ENCODE measurements at places on chromosomes 5 and 9.

- DNase-seq, result no peak
These were observed 142.6 kb downstream of the KCTD16 start for GRCh38 chr5:144313147-144313726.

GRCh38 chr9:124869986-124870560 is 8.1 kb downstream of the ARPC5L start:
- DNase-seq, result peak; percentile 87

GRCh38 chr5:68476854-68477253 is 261.3 kb downstream of the PIK3R1 start:
- no peak for DNase-seq

GRCh38 chr5:129658801-129659200 is 89.1 kb upstream of the MINAR2 start:
- DNase-seq, result no peak

DNA sequence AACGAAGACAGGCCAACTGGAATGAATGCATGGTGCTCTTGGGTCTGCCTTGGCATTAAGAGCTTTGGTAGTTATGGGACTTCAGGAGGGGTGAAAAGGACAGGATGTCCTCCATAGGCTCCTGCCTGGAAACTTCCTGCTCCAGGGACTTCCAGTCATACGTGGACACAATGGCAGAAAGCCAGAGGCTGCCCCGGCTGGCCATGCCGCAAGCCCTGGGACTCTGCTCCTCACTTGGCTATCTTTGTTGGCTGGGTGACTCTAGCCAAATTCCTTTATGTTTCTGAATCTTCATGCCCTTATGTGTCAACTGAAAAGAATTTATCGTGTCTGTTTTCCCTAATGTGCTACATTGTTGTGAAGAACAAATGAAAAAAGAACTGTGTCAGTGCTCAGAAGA is 136.9 kb downstream of the SIL1 start:
- DNase-seq, result no peak

- no peak for DNase-seq
These were observed 3.8 kb downstream of the EGR1 start for GRCh38 chr5:138468966-138469539.

GRCh38 chr5:1524481-1524798 is 680 bp upstream of the LPCAT1 start:
- DNase-seq, result no peak

GRCh38 chr9:2545881-2546490 is 75.6 kb upstream of the VLDLR start:
- no peak for DNase-seq

DNA sequence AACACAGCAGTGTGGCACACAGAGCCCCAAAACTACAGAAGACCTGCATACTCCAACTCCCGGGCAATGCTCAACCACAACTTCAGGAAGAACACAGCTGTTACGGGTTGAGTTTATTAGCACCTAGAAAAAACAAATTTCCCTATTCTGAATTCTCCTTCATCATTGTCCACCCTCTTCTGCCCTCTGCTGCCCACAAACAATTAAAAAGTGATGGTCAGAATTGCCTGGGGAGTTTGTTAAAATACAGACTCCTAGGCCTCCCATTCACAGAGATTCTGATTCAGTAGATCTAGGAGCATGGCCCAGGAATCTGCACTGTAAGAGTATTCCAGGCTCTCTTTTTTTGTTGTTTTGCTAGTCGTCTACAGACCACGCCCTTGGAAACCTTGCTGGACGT is 310.6 kb downstream of the NDUFS4 start:
- DNase-seq, result no peak

DNA sequence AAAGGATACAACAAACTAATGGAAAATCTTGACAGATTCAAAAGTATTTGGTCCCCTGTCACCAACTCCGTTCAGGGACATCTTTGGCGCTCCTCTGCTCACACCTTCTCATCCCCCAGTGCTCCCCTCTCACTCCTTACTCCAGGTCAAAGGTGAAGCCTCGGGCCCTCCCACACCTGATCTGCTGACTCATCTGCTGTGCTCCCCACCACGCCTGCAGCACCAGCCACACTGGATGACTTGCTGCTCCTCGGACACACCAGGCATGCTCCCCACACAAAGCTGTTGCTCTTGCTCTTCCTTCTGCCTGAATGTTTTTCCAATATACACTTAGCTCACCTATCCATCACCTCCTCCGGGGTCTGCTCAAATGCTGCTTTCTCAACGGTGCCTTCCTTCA is 123.4 kb downstream of the ESM1 start:
- no peak for DNase-seq

GRCh38 chr5:84091127-84091799 is 293.4 kb downstream of the EDIL3 start:
- no peak for DNase-seq

DNA sequence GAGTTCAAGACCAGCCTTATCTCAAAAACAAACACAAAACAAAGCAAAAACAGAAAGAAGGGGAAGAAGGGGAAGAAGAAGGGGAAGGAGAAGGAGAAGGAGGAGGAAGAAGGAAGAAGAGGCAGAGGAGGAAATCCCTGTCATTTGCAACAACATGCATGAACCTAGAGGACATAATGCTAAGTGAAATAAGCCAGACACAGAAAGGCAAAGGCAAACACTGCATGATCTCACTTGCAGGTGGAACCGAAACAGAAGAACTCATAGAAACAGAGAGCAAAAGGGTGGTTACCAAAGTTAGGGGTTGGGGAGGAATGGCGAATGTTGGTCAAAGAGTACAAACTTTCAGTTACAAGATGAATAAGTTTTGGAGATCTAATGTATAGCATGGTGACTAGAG is 135.4 kb downstream of the UGCG start:
- no peak for DNase-seq

DNA sequence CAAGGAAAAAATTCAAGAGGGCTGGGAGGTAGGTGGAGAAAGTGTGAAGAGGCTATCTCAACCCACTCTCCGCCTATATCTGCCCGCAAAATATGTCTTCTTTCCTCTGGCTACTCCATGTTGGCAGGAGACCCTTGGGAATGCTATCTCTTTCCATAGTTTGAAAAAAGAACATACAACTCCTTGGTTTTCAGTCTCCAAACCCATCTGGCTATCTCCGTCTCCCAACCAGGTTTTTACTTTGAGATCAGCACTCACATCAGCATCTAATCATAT is 109.9 kb upstream of the IFNE start:
- DNase-seq, result no peak

DNA sequence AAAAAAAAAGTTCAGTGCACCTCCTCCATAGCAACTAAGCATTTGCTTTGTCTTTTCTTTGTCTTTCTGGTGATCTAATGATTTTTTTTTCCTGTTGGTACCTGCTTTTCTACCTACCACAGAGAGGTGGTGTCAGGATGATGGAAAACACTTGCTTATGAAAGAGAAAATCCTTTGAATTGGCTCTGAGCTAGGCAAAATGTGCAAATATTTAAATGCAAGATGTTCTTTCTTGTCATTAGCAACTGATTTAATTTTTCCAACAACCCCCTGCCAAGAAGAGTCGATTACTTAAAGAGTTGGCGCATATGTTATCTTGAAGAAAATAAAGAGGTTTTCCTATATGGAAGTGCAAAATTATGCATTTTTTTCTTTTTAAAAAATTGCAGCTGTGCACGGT is 37.7 kb downstream of the TNC start:
- no peak for DNase-seq

- no peak for DNase-seq
These were observed 603.6 kb upstream of the CLINT1 start for GRCh38 chr5:158462349-158463114.

GRCh38 chr5:97559827-97560598 is 377.0 kb upstream of the RIOK2 start:
- DNase-seq, result no peak

DNA sequence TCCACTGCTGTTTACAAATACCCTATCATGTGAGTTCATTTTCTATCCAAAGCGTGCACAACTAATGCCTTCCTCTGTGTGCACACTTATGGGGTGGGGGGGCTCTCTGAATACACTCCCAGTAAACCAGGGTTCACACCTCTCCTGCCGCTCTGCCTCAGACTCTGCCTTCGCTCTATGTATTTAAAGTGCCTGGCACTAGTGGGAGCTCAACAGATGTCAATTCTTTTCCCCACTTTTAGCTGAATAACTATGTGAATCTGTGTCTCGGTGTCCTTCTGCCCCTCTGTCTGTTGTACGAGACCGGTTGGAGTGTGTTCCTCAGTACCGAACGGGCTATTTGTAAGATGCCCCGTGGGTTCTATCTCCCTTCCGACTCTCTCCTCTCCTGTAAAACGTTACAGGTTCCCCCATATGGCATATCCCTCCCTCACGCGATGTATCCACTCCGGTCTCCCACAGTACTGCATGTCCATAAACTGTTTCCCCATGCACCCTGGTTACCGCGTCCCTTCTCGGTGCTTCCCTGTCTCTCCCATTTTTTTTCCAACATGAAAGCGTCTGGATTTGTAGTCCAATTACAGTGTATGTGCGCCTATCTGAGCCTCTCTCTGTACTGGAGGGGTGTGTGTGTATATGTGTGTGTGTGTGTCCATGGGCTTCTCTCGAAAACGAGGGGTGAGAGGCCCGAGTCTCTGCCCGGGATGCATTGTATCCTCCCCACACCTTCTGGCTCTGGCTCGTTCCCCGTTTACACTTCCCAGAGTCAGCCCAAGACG is 1.6 kb downstream of the ELL2 start:
- DNase-seq, result no peak

DNA sequence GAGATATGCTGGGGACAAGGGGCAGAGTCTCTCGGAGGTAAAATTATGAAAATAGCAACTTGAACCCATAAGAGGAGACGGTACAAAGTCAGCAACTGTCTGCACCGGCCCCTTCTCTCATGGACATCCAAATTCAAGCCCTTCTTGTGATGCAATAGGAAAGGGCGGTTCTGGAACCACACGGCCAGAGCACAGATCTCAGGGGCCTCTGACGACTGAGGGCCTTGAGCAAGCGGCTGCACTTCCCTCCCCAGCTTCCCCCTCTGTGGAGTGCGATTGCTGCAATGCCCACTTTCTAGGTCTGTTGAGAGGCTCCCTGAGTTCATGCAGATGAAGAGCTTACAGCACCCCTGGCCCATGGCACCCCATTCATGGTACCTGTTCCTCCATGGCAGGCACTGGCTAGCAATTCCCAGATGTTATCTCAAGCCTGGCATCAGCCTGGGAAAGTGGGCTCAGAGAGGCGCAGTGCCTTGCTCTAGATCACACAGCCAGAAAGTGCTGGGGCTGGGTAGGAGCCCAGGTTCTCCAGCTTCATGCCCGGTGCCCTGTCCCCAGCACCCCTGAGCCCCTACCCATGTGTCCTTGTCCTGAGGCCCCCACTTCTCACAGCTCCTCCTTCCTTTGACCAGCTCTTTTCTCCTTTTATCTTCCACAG is 17.7 kb upstream of the CPLX2 start:
- DNase-seq, result no peak

GRCh38 chr5:6723816-6724300 is 10.6 kb downstream of the TENT4A start:
- DNase-seq, result no peak

DNA sequence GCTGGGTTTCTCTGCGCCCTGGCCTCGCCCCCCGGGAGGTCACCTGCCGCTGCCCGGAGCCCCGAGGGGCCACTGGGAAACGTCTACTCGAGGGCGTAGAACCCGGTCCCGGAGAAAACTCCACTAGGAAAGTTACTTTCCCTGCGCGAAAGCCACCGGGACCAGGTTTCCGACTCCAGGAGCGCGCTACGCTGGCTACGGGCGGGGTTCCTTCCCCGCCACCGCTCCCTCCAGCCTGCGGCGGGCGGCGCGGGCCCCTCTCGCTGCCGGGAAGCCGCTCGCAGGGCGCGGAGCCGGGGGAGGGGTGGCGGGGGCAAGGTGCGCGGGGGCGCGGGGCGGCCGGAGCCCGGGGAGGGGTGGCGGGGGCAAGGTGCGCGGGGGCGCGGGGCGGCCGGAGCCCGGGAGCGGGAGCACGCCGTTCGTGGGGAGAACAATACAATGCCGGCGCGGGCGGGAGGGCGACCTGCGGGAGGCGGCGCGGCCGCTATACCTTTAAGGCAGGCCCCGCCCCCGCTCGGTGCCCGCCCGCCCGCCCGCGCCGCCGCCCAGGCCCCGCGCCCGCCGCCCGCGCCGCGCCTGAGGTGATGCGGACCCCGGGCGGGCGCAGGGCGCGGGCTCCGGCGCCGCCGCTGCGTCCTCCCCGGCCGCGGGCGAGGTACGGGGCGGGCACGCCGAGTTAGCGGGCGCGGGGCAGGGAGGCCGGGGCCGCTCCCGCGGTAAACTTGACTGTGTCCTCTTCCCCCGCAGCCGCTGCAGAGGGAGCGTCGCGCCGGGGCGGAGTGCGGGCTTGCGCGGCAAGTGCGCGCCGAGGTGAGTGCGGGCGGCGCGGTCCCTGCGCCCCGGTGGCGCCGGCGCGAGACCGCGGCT is 278.1 kb downstream of the AOPEP start:
- peak; percentile 26 for DNase-seq

DNA sequence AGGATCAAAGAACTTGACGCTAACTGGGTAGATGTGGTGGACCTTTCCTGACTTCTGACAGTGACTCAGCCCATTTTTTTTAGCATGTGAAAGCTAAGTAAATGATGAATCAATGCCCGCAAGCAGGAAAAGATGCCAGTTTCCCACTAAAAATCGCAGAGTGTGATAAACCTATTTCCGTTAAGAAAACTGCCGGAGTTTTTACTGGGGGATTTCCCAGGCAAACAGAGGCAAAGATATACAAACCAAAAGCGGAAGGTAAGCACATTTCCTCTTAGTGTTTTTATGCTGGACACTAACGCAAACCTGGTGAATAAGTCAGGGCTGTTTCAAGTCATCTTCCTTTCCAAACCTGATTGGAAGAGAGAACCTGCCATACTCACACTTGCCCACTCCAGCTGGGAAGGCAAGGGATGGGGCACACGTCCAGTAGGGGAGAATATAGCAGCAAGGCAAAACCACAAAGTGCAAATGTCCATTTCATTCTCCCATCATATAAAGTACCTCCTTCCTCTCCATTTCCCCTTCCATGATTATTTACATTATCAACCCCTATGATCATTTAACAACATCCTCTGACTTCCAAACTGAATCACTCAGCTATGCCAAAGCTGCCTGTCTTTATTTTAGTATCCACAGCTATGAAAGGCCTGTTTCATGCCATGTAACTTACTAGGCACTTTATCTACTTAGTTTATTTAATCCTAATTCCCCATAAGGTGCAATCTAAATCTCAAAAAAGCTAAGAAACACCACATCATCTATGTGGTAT is 349.7 kb upstream of the RFX3 start:
- DNase-seq, result no peak

Data from stimulated activated naive CD4-positive, alpha-beta T cell treated with Interleukin-2 at 50 U/mL for 16 hours (primary cell).